Mesothelial cell of epicardium (in vitro differentiated cells): ENCODE measurements at places on chromosomes 6 and 20. TPM values are rescaled to one million over a fixed set of nuclear protein-coding genes. Genes with fewer than 3 reads are reported as not detected.

The TAPBP gene
- 62.8 to 68.3 TPM (median 64.4 TPM) in 3 replicates for total RNA-seq

The GSTA2 gene
- not detected in 3 replicates for total RNA-seq

The BACH2 gene
- 34.1 to 36.1 TPM (median 34.1 TPM) in 3 replicates for total RNA-seq

The ASIP gene
- total RNA-seq, result not detected in 3 replicates

The ZNF343 gene
- 12.0 to 17.3 TPM (median 14.4 TPM) in 3 replicates for total RNA-seq

The LHFPL5 gene
- not detected in 3 replicates for total RNA-seq

The SEMG1 gene
- total RNA-seq, result not detected in 3 replicates

DNA sequence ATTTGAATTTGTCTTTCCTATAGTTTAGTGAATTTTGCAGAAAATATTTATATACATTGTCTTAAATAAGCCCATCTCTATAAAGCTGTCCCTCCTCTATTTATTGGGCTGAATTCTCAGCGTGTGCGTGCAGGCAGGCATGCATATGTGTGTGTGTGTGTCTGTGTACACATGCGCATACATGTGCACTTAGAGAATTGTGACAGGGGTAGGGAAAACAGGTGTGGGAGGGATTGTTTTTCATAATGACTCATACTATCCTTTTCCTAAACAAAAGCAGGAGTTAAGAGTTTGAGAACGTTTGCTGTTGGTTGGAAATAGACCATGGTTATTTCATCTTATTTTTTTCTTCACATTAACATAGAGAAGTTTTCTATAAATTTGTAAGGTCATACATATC is 43.4 kb upstream of the FABP7 start:
- peaks cover 23% of the 10 kb centered on the region for H3K4me1 ChIP-seq
- no peak for DNase-seq
- H3K36me3 ChIP-seq, result no peaks in the 10 kb centered on the region
- no peak overlapping the region for H3K4me3 ChIP-seq
- peak overlapping the region; percentile 83 for H3K27ac ChIP-seq
- H3K27me3 ChIP-seq, result no peaks in the 10 kb centered on the region

DNA sequence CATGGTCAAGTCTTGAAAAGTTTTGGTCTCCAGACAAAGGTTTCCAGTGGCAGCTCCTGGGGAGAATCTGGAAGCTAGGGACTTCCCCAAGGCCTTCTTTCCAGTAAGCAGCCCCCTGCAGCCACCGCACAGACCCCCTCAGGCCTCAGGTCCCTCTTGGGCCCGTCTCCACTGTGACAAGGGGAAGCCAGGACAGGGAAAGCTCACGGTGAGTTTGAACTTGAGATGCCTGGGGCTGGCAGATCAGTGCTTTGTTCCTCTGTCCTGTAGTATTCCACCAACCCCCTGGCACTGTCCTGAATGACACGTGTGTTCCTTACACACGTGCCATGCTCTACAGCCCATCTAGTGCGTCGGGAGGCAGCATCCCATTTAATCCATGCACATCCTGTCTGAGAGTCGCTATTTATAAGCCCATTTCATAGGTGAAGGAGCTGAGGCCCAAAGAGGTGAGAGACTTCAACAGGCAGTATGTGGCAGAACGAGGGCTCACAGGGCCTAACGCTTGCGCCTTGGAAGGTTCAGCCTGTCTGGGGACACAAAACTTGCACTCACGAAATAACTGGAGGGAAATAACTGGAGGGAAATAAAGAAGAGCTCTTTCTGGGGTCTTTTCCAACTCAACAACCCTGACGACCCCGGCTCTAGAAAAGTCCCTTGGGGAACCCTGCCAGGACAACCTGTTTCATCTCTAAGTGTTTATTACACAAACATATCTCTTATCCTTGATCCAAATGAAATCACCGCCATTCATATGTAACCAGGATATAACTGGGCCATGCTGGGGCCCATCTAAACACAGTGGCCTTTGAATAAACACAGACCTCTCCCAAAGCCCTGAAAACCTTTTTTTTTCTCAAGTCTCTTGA is 123.0 kb downstream of the BANF2 start:
- DNase-seq, result no peak
- H3K36me3 ChIP-seq, result peaks cover 2% of the 10 kb centered on the region
- H3K4me3 ChIP-seq, result no peak overlapping the region
- H3K27me3 ChIP-seq, result no peaks in the 10 kb centered on the region

DNA sequence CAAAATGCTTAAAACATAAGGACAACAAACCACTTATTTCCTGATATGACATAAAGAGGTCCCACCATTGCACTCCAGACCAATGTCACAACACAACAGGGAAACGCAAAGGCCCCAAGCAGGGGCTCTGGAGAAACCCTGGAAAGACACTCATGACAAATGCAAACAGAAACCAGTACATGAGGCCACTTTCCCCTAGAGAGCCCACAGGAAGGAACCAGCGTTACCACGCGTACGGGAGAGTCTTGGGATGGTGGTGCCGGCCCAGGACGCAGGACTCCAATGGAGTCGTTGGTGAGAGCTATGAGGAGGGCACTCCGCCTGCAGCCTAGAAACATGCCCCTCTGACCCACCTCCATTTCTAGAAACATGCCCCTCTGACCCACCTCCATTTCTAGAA is 20.2 kb downstream of the GMEB2 start:
- peaks cover 12% of the 10 kb centered on the region for H3K36me3 ChIP-seq
- DNase-seq, result no peak
- H3K4me3 ChIP-seq, result no peak overlapping the region
- H3K27me3 ChIP-seq, result no peaks in the 10 kb centered on the region
- no peaks in the 10 kb centered on the region for H3K4me1 ChIP-seq
- H3K27ac ChIP-seq, result no peak overlapping the region

- H3K27me3 ChIP-seq, result peaks cover 60% of the 10 kb centered on the region
- H3K4me1 ChIP-seq, result no peaks in the 10 kb centered on the region
- H3K4me3 ChIP-seq, result no peak overlapping the region
- no peaks in the 10 kb centered on the region for H3K36me3 ChIP-seq
- DNase-seq, result no peak
- no peak overlapping the region for H3K27ac ChIP-seq
Observed at GRCh38 chr6:1228754-1229191, 83.1 kb upstream of the FOXQ1 start.

GRCh38 chr6:17589406-17590096 is 10.6 kb upstream of the FAM8A1 start:
- H3K4me3 ChIP-seq, result no peak overlapping the region
- H3K36me3 ChIP-seq, result no peaks in the 10 kb centered on the region

DNA sequence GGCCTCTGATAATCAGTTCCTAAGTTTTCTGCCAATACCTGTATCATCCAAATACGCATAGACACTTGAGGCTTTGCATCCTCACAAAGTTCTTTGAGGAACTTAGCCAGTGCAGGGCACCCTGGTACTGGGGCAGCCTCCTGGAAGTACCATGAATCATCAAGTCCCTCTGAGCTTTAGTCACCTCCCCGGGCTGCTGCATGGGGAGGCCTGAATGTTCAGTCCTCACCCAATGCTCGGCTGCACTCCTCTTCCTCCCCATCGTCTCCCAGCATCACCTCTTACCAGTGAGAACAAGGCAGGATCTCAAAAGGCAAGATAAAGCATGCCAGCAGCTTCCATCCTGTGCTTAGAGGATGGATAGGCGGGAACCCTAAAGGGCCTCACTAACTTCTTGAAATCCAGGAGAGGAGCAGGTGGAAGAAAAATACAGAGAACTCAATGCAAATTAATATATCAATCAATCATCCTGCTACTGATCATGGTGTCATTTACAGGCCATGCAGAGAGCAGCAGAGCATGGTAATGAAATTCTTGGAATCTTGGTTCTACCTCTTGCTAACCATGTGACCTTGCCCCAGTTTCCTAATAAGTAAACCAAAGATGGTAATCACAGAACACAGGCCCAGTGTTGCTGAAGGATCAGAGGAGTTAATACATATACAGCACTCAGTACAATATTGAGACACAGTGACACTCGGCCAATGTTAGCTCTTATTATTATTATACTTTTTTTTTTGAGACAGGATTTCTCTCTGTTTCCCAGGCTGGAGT is 4.7 kb upstream of the CCN6 start:
- no peaks in the 10 kb centered on the region for H3K36me3 ChIP-seq
- no peak overlapping the region for H3K4me3 ChIP-seq
- no peaks in the 10 kb centered on the region for H3K27me3 ChIP-seq
- no peak overlapping the region for H3K27ac ChIP-seq
- DNase-seq, result no peak

- H3K27me3 ChIP-seq, result no peaks in the 10 kb centered on the region
- H3K4me3 ChIP-seq, result no peak overlapping the region
- peaks cover 15% of the 10 kb centered on the region for H3K4me1 ChIP-seq
- H3K36me3 ChIP-seq, result peaks cover 6% of the 10 kb centered on the region
- no peak overlapping the region for H3K27ac ChIP-seq
Observed at GRCh38 chr20:10536531-10536930, 101.4 kb downstream of the SLX4IP start.

- DNase-seq, result no peak
- H3K27me3 ChIP-seq, result peaks cover 2% of the 10 kb centered on the region
- H3K27ac ChIP-seq, result no peak overlapping the region
- peaks cover 9% of the 10 kb centered on the region for H3K4me1 ChIP-seq
- no peak overlapping the region for H3K4me3 ChIP-seq
Observed at GRCh38 chr6:147453361-147453760, 55.1 kb upstream of the SAMD5 start.

- DNase-seq, result no peak
- H3K4me3 ChIP-seq, result no peak overlapping the region
- H3K27ac ChIP-seq, result no peak overlapping the region
- H3K36me3 ChIP-seq, result no peaks in the 10 kb centered on the region
- no peaks in the 10 kb centered on the region for H3K4me1 ChIP-seq
Observed at GRCh38 chr6:167402195-167402686, 77.4 kb downstream of the TTLL2 start.

DNA sequence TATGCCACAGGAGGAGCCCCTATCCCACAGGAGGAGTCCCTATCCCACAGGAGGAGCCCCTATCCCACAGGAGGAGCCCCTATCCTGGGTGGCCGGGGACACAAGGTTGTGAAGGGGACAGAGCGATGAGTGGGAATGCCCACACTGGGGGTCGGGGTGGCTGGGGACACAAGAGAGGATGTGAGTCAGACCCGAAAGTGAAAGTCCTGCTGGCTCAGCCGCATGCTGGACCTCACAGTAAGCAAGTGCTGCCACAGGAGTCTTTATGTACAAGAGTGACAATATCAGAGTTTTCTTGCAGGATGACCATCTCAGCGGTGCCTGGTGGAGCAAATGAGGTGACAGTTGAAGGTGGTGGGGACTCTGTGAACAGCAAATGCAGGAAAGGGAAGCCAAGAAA is 93.7 kb downstream of the PSMB1 start:
- no peaks in the 10 kb centered on the region for H3K36me3 ChIP-seq
- H3K4me1 ChIP-seq, result peaks cover 4% of the 10 kb centered on the region
- peaks cover 14% of the 10 kb centered on the region for H3K27me3 ChIP-seq

DNA sequence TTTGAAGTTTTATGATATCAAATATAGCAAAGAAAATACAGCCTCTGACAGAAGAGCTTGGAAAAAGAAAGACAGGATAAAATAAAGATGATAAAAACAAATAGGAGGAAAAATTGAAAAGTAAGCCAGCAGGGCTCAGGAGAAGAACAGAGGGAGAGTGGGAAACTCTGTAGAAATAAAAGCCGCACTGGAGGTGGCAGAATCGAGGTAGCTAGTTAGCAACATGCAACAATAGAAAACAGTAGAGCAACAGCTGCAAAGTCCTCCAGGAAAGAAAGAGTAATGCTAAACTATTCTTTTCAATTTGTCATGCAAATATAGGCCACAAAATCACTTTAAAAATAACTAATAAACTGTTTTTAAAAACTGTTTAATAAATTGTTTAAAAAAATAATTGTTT is 28.8 kb downstream of the HBS1L start:
- peak overlapping the region; percentile 8 for H3K27ac ChIP-seq
- no peak overlapping the region for H3K4me3 ChIP-seq
- peaks cover 5% of the 10 kb centered on the region for H3K4me1 ChIP-seq
- no peak for DNase-seq
- no peaks in the 10 kb centered on the region for H3K36me3 ChIP-seq

GRCh38 chr6:6870921-6871320 is 236.8 kb upstream of the RREB1 start:
- no peak overlapping the region for H3K27ac ChIP-seq
- no peaks in the 10 kb centered on the region for H3K27me3 ChIP-seq
- H3K4me3 ChIP-seq, result no peak overlapping the region

- DNase-seq, result no peak
- H3K4me1 ChIP-seq, result peaks cover 10% of the 10 kb centered on the region
Observed at GRCh38 chr20:17849138-17849900, 119.3 kb downstream of the SNX5 start.

- H3K36me3 ChIP-seq, result no peaks in the 10 kb centered on the region
- H3K4me1 ChIP-seq, result peaks cover 42% of the 10 kb centered on the region
- DNase-seq, result no peak
- H3K27ac ChIP-seq, result no peak overlapping the region
- no peaks in the 10 kb centered on the region for H3K27me3 ChIP-seq
Observed at GRCh38 chr20:6705106-6705766, 62.2 kb upstream of the BMP2 start.

DNA sequence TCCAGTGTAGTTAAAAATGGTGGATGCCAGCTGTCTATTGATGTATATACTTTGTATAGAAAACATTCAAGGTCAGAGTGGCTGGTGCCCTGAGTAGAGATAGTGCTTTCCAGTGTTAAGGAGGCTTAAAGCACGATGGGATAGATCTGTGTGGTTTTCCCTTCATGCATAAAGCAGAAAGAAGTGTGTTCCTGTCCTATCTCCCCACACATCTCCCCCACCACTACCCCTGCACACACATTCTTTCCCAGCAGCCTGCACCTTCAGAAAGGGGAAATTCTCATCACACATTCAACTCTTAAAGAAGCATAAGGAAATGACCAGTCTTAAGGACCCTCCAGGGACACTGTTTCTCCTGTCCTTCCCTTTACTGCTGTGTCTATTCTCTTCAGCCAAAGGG is 221.7 kb upstream of the TAB2 start:
- H3K27me3 ChIP-seq, result no peaks in the 10 kb centered on the region
- H3K4me1 ChIP-seq, result peaks cover 38% of the 10 kb centered on the region
- H3K4me3 ChIP-seq, result no peak overlapping the region
- peaks cover 10% of the 10 kb centered on the region for H3K36me3 ChIP-seq

DNA sequence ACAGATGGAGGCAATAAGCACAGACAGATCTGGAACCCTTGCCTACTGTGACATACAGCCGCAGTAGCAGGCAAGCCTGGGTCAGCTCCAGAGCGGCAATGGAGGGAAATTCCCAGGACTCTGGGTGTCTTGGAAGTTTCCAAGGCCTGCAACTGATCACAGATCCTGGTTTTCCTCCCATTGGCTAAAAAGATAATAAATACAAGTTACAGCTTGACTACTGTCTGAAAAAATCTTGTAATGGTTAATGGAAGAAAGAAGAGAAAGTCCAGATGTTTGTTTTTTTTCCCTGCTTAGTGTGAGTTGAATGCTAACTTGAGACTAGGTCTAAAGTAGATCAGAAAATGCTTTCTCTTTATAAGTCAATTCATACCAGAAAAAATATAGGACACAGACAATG is 307.6 kb downstream of the ALDH8A1 start:
- no peaks in the 10 kb centered on the region for H3K36me3 ChIP-seq
- DNase-seq, result no peak
- H3K27me3 ChIP-seq, result no peaks in the 10 kb centered on the region
- peaks cover 25% of the 10 kb centered on the region for H3K4me1 ChIP-seq
- peak overlapping the region; percentile 70 for H3K27ac ChIP-seq

DNA sequence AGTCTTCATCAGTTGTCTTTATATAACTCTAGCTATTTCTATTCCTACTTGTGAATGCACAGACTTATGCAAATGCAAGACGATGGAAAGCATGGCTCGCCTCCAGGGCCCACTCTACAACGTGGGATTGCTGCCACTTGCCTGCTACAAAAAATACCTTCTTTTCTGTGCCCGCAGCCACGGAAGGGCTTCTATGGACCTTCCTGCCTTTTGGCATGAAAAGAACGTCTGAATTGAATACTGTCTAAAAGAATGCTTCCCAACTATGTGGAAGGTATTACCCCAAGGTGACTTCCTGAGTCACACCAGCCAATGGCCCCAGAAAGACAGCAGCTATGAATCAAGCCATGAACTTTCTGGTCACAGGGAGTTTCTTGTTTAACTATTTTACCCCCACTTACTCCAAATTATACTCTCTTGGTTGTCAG is 261.2 kb downstream of the HIVEP2 start:
- peaks cover 8% of the 10 kb centered on the region for H3K27me3 ChIP-seq
- DNase-seq, result no peak
- no peaks in the 10 kb centered on the region for H3K36me3 ChIP-seq
- H3K27ac ChIP-seq, result no peak overlapping the region
- H3K4me3 ChIP-seq, result no peak overlapping the region
